ENCODE measurements at places on chromosomes 12 and 14.
A peak's percentile ranks its signal among the peaks of the same experiment; 100 is the strongest.

DNA sequence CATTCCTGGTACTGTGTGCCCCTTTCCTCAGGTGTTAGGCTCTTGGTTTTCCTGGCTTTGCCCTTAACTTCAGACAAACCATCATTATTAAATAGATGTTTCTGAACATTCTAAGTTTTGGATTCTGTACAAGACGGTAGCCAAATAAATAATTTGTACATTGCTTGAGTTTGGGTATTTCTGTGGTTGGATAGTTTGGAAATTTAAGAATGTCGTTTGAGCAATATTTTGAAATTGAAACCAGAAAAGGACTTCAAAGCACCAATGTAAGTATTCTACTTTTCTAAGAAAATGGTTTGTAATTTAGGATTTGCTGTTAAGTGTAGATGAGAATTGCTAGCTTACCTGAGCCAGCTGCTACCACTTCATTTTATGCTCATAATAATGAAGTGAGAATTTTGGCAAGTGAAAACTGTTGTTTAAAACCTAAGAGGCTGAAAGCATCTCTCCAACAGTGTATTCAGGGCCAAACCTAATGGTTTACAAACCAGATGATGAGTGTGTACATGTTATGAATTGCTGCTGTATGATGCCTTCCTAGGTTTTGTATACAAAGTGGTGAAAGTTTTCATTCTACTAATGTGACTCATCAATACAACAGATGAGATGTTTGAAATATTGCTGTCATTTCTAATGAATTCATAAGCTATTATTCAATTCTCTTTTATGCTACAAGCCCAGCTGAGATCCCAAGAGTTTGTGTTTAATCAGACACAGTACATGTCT is 181.5 kb upstream of the PRKD1 start:
- DNase-seq: no peak

DNA sequence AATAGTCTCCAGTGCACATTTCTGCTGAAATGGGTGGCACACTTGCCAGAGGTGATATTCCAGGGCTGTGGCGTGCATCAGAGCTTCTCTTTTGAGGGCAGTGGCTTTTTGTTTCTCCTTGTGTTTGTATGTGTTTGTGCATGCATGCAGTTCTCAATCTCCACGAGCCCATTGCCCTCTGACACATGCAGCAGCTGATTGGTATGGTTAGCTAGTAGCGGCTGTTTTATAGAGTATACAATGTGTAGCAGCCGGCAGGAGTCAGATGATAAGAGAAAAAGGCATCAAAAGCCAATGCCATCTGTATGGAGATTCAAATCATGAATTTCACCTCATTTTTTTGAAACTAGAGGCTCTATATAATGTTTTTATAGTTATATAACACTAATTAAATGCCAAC is 616.9 kb upstream of the STXBP6 start:
- DNase-seq: no peak

- no peak for DNase-seq
Measured at GRCh38 chr12:81596558-81596957, 162.6 kb downstream of the PPFIA2 start.

GRCh38 chr12:125981610-125982253 is 916.5 kb downstream of the AACS start:
- DNase-seq: no peak

DNA sequence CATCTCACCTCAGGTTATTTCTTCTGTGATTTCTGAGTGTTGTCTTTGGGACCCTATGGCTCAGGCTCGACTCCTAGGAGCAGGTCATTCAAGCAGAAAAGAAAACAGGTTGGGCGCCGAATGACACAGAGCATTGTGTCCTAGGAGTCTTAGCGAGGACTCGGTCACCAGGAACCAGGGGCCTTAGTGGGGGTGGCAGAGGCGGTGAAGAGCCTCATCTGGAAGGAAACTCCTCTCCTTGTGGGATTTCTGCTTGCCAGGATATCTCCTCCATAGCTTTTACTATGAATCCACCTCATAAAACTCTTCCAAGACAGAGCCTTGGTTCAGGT is 630 bp downstream of the PLEKHH1 start:
- no peak for DNase-seq

GRCh38 chr14:61190341-61190740 is 90.8 kb downstream of the TMEM30B start:
- no peak for DNase-seq

DNA sequence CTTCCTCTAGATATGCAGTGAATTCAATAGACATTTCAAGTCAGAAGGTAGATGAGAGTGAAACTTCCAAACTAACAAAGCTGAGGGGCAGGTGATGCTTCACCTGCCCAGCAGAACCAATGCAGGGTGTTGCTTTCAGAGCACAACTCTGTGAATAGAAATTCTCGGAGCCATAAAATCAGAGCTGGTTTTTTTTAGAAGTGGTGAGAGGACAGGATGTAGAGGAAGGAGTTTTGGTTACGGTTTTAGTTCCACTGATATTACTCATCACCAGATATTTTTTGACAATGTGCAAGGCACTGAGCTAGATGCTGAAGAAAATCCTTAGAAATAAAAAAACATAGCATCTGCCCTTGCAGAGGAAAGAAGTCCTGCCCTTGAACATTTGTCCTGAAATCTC is 62.2 kb downstream of the BMP4 start:
- no peak for DNase-seq

DNA sequence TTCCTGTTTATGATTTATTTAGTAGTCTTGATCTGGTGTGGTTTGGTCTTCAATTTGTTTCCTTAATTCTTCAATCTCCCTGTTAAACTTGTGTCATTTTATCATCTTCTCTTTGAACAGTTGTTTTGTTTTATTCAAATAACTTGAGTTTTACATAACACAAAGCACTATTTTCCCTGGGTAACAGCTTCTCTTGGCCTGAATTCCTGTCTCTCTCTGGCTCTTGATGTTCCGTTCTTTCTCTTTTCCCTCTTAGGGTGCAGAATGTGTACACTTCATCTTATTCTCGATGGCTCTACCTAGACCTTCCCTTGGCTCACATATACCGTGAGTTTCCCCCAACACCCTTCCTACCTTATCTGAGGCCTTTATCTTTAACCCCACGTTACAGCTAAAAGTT is 36.8 kb upstream of the VPS33A start:
- no peak for DNase-seq

GRCh38 chr14:71551291-71551950 is 380.8 kb upstream of the RGS6 start:
- DNase-seq: no peak

GRCh38 chr14:90382491-90383125 is 14.2 kb upstream of the CALM1 start:
- peak; percentile 81 for DNase-seq

- no peak for DNase-seq
Measured at GRCh38 chr14:37036669-37037341, 135.6 kb downstream of the SLC25A21 start.

- DNase-seq: no peak
Measured at GRCh38 chr12:111169456-111169855, 199.4 kb downstream of the PHETA1 start.

- no peak for DNase-seq
Measured at GRCh38 chr12:54716261-54716660, 68.1 kb upstream of the DCD start.

GRCh38 chr14:23883684-23884540 is 69.7 kb upstream of the DHRS4 start:
- DNase-seq: no peak

DNA sequence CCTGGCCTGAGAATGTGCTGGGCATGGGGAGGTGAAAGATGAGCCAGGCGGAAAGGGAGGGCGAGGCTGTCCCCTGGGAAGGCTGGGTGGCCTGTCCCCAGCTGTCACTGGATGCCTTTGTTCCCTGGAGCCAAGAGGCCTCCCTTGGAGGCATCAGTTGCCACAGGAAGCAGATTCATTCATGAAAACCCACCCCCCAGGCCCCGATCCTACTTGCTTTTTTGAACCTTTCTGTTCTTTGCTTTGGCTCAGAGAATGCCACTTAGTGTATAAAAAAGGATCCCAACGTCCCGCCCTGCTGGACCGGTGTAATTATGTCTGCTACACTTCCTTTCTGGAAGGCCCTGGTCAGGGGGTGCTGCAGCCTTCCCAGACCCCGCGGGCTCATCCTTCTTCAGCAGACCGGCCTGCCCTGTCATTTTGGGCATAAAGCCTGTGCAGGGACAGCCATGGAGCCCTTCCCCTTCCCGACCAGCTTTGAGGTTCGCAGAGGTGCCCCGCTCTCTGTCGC is 220.2 kb downstream of the SLC41A2 start:
- no peak for DNase-seq

DNA sequence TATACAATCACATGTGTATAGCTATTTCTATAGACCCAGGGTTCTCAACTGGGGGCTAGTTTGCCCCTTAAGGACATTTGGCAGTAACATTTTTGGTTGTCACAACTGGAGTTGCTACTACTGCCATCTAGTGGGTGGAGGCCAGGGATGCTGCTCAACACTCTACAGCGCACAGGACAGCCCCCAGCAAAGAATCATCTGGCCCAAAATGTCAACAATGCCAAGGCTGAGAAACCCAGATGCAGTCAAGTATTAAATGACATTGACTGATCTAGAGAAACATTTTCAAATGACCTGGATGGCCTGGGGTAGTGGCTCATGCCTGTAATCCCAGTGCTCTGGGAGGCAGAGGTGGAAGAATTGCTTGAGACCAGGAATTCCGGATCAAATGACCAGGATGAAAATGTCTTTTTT is 5.8 kb downstream of the WSB2 start:
- DNase-seq: no peak

DNA sequence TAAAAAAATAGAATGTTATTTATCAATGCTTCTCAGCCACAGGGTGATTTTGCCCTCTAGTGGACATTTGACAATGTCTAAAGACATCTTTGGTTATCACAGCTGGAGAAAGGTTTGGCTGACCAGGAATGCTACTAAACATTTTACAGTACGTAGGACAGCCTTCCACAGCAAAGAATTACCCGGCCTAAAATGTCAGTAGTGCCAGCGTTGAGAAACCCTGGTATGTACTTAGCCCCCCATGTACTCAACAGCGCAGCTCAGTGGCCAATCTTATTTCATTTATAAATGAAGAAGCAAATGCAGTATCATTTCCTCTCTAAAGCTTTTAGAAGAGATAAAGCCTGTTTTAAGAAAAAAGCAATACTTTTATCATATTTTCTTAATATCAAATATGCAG is 5.8 kb downstream of the MARK3 start:
- no peak for DNase-seq

DNA sequence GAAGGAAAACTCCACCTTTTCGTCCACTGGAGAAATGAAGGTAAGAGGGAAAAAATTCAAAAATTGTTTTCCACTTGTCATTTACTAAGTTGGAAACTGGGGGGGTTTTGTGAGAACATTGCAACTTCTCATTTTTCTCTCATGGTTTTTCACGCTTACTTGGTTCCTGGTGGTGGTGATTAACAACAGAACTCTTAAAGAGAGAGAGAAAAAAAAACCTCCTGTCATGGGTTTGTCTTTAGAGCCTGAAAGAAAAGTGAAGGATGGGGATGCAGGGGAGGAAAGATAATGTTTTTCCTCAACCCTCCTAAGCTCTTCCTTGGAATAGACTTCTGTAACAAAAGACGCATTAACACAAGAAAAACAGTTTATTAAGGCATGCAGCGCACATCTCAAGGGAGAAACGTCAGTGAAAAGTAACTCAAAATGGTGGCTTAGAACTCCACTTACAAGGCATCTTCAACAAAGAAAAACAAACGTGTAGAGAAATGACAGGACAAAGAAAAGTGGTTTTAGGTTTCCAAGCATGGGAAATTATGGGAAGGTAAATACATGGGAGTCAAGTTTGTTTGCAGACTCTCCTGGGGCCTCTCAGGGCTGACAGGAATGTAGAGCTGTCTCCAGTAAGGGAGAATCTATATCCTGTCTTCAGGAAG is 81.9 kb upstream of the ATF7IP start:
- no peak for DNase-seq

DNA sequence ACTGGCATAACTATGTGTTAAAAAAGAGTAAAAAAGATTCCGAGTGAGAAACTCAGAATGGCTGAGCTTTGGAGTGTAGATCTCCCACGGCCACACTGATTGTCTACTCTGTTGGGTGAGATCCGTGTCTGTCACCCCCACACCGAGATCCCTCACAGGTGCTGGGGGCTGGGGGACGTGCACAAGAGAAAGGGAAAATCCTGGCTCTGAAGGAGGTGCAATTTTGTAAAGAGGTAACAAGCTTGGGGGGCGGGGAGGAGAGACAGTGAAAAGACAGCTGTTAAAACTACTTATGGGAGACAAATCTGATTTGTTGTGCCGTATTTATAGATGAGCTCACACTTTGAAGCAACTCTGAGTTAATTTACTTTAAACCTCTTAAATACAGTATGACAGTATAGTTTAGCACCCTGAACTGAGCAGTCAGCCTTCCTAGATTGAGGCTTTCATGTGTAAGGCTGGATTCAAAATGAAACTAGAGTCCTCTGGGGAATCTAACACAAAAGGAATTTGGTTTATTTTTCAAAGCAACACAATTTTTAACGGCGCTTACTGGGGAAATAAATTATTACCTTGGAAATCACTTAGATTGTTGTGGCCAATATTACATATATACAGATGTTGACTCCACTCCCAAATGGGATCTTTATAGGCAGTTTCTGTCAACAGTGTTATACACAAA is 167.4 kb upstream of the RGS6 start:
- no peak for DNase-seq

DNA sequence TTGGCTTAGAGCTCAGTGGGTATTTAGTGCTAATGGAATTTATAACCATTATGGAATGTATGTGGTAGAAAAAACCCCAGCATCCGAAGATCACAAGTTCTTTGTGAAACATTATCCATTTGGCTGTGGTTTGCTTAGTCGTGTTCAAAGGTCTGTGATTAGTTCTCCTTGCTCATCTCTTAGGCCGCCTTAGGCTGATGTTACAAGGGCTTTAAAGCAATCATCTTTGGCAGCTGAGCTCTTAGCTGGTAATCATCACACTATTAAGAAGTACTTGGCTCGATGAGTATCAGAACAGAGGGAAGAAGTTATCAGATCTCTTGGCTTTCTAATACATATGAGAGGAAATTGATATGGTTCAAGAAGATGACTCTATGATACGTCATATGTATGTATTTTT is 124.1 kb upstream of the E2F7 start:
- no peak for DNase-seq

GRCh38 chr12:105423921-105424320 is 93.4 kb downstream of the C12orf75 start:
- DNase-seq: no peak

GRCh38 chr12:20429852-20430251 is 61.5 kb downstream of the PDE3A start:
- DNase-seq: no peak
